ENCODE measurements at places on chromosomes 7 and 10.

DNA sequence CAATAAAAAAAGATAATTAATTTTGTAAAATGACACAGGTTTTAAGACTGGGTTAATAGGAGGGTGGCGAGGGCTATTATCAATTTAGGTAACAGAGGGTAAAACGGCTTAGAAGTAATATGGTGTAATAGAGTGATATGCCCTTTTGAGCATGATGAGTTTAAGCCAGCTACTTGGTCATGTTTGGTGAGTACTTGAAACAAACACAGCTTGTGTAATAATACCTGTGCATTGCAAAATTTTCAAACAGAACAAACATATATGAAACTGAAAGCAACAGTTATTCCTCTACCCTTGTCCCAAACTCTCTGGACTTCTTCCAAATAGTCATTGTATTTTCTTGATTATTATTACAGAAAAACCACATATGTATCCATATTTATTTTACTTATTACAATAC, 241.7 kb downstream of the MAGI2 start:
- no peak for ATAC-seq

DNA sequence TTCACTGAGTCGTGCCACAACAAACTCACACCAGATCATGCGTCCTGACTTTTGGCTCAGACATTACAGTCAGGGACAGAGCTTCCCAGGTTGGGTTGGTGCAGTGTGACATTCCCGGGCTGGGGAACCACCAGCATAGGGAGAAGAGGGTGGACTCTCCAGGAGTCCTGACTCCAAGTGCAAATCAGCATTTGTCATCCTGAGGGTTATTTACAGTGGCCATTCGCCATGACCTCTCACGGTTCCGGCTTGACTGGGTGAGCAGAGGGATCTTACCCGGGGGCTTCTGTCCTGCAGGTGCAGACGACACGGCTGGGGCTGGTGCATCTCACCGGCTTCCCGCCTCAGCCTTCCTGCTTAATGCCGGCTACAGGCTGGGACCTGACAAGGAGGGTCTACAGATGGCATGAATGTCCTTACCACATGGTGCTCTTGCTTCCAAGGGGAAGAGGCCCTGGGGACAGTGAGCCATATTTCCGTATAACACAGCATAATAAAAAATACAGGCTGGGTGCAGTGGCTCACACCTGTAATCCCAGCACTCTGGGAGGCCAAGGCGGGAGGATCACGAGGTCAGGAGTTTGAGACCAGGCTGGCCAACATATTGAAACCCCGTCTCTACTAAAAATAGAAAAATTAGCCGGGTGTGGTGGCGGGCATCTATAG, 12.5 kb upstream of the INTS1 start:
- no peak for ATAC-seq

GRCh38 chr7:137978464-137979237, 23.2 kb downstream of the CREB3L2 start:
- peak; percentile 40 for ATAC-seq

- ATAC-seq = no peak
Observed at GRCh38 chr7:151060416-151061212, 1.2 kb downstream of the SLC4A2 start.

- no peak for ATAC-seq
Observed at GRCh38 chr10:119541046-119541445, 1.5 kb downstream of the RGS10 start.

DNA sequence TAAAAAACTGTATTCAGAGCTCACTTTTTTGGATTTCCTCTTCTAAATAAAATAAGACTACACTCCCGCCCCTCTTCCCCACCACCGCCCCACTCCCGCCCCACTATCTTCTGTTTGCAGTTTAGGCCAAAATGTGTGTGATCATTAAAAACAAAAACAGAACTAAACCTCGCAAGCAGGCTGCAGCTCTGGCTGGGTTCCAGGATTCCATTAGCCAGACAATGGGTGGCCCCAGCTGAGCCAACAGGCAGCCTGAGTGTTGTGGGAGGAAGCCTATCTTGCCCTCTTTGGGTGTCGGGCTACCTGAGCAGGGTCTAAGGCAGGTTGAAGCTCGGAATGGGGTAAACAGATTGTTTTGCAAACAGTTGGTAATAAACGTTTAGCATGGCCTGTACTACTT, 41.7 kb downstream of the ARL4A start:
- ATAC-seq = peak; percentile 41

DNA sequence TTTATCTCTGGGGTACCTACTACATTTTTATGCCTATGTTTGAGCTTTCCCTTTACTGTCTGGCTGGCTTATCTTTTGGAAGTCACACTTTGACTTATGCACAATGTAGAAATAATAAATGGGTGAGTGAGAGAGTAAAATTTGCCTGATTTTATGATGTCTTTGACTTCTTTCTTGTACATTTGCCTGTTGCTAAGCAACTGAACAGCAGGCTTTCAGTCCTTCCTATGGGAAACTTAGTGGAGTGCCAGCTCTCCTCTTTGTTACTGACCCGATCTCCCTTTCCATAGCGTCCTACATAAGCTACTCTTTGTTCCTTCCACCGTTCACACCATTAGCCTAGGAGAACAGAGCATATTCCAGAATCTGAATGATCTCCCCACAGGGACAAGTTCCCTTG, 4.2 kb downstream of the TAS2R60 start:
- ATAC-seq = peak; percentile 70

DNA sequence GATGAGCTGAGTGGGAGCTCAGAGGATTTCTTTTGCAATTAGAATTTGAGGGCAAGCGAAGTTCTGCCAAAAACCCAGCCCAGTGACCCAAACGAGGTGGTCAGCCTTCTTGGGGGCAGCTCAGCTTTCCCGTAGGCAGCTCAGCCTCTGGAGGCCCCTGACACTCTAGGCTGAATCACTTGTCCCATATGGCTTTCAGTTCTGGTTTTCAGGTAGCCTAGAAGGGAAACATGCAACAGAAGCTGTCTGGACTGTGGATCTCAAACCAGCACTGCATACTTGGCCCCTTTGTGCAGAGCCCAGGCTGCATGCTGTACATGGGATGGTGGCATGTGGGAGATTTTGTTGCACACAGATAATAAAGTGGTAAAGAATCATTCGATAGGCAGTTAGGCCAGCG, 322.8 kb downstream of the ANKRD30A start:
- no peak for ATAC-seq

DNA sequence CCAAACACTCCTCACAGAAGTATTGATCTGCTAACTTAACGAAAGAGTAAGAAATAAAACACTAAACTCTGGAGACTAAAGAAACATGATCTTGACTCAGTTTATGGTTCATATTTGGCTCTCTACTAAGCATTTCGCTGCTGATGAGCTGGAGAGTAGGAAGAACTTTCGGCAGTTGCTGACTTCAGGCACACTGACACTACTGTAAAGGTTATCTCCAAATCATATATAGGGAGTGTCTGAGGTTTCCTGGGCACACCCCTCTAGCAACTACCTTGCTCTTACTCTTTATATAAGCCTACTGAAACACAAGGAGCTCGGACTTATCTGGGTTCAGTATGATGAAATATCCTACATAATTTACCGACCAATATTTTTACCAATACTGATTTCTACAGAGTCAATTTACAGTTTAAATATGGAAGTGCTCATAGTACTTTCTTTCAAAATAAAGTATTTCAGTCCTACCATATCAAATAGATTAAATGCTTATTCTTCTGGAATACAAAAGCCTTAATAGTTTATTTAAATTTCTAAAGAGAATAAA, 39.5 kb downstream of the ERCC6 start:
- no peak for ATAC-seq

GRCh38 chr10:93703066-93703465, 674 bp upstream of the FRA10AC1 start:
- no peak for ATAC-seq

DNA sequence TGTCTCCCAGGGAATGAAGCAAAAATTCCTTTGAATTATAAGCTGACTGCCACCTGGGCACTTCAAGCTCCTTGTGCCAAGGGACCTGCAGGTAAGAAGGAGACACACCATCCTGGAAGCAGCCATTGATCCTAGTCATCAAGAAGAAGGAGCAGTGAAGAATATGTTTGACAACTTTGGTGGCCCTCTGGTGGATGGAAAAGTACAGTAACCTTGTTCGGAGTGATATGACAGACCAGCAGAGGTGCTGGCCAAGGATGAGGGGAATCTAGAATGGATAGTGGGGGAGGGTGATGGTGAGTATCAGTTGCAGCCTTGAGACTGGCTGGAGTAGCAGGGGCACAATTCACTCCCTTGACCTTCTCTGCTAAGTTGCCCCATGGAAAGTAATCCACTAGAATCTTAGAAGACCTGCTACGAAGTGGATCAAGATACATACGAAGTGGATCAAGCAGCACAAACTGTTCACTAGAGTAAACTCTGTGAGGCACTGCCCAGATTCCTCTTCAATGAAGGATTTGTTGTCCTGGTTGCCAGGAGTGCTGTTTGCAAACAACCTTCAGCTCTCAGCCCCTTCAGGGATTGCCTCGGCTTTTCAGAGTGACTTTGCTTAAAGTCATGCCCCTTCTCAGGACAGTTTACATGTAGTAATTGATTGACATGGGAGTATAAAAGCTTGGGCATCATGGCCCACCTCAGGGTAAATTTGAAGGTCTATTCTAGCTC, 44.8 kb upstream of the ORC5 start:
- no peak for ATAC-seq

- ATAC-seq = no peak
Observed at GRCh38 chr7:157495594-157495993, 158.8 kb downstream of the DNAJB6 start.

GRCh38 chr10:131646551-131647525, 254.0 kb upstream of the PPP2R2D start:
- no peak for ATAC-seq

DNA sequence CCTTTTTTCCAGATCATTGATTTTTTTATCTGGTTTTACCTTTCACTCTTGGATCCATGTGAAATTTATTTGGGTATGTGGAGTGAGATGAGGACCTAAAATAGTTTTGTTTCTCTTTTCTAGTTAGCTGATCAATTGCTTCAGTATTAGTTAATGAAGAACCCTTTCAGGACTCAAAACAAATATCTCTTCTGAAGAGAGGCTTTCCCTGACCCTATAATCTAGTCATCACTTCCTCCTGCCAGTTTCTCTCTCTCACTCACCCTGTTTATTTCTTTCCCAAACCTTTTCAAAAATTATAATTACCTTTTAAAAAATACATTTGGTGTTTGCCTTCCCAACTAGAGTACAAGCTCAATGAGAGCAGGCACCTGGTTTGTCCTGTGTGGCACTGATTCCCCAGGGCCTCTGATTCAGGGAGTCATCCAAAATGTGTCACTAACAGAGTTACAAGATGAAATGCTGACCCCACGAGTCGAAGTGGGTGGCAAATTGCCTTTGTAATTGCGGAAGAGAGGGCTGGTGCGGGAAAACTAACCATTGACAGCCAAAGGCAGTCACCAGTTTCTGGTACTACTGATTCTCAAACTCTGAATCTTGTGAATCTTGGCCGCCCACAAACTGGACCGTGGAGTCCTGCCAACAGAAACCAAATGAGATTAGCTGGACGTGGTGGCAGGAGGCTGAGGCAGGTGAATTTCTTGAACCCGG, 2.4 kb downstream of the TMEM140 start:
- ATAC-seq = no peak

GRCh38 chr7:116886543-116887156, 24.3 kb downstream of the CAPZA2 start:
- ATAC-seq = no peak

DNA sequence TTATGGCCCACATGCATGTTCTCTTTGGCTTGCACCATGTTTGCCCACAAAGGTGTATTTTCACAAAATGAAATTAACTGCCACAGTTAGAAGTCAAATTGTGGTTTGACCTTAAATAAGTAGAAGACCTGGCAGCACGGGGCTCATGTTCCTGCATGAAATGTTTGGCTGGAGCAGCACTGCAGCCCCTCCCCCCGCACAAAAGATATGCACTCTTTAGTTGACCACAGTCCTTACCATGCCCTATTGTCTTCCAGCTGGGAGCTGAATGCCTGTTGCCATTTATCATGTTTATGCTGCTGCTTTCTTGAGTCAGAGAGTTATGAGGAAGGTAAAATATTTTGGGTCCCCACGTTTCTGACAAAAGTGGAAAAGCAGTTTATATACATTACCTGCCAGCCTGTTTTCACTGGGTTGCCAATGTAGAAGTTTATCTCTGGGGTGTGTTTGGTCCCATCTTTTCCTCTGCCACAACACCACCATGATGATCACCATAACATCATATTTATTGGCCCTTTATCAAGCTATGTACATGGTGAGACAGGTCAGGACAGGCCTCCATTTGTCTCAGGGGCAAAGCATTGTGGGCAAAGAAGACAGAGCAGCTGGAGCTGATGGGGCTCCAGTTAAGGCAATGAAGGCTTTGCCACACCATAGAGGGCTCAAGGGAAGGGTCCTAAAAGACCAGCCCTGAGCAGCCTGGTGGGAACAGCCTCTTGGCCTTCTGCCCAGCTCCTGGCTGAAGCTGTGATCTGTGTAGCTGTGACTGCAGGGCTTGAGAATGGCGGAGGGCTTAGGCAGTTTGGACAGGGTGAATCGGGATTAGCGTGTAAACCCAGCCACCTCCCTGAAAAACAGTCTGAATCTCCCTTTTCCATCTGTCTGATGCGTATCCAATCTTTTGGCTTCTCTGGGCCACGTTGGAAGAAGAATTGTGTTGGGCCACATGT, 5.4 kb downstream of the PRF1 start:
- ATAC-seq = peak; percentile 40

DNA sequence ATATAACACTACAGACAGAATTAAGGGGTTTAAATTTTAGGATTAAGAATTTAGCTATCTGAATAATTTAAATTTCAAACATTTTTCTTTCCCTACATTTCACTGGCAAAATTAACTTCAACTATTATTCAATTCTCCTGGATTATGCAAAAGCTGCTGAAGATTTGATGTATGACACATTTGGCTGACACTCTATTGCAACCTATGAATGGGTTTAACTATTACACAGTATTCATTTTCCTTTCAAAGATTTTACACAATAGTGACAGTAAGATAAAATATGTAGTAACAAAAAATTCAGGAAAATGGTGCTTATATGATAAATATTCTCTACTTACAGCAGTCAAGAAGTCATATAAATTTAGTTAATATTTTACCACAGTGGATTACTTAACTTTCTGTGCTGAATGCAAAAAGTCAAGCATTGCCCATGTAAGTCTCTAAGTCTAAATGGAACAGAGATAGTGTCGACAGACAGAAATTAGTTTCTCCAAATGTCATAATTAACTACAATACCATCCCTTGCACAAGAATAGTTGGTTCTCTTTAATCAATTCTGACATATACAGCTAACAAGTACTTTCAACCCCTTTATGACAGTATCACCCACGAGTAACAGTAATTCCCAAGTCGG, 194.1 kb upstream of the FRMD4A start:
- no peak for ATAC-seq

GRCh38 chr10:113576852-113577251, 24.0 kb downstream of the HABP2 start:
- peak; percentile 63 for ATAC-seq
